ENCODE measurements at places on chromosomes 7 and 10. TPM values are rescaled to one million over a fixed set of nuclear protein-coding genes. Genes with fewer than 3 reads are reported as not detected.
A peak's percentile ranks its signal among the peaks of the same experiment; 100 is the strongest.

SERPINE1 gene
- under 0.01 TPM for total RNA-seq

PILRB gene
- 9.0 TPM for total RNA-seq

GRID1 gene
- total RNA-seq: 12.6 TPM

MALRD1 gene
- 1.2 TPM for total RNA-seq

PLEKHS1 gene
- total RNA-seq: not detected

ACSM6 gene
- total RNA-seq: not detected

LIPN gene
- not detected for total RNA-seq

COL26A1 gene
- total RNA-seq: 14.3 TPM

ELFN1 gene
- total RNA-seq: 5.7 TPM

FAM25G gene
- not detected for total RNA-seq

PARD3 gene
- 27.7 TPM for total RNA-seq

GPR141 gene
- total RNA-seq: not detected

- no peak for DNase-seq
Observed at GRCh38 chr7:23944131-23944530, 234.1 kb downstream of the STK31 start.

GRCh38 chr7:28407651-28408050 lies 4.7 kb upstream of the CREB5 start:
- no peak for DNase-seq

DNA sequence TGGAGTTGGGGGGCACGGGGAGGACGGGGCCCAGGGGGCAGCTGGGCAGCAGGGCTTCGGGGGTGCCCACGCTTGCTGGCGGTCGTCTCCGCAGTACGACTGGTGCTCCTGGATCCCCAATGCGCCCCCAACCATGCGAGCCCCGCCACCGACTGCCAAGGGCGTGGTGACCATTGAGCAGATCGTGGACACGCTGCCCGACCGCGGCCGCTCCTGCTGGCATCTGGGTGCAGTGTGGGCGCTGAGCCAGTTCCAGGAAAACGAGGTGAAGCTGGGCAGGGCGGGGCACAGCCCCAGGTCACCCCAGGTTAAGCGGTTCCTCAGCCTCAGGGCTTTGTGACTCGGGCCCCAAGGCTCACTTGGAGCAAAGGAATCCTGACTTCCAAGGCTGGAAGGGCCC lies 70.0 kb downstream of the ALOX5 start:
- no peak for DNase-seq

- DNase-seq: no peak
Observed at GRCh38 chr7:55194522-55194921, 170.6 kb upstream of the LANCL2 start.

DNA sequence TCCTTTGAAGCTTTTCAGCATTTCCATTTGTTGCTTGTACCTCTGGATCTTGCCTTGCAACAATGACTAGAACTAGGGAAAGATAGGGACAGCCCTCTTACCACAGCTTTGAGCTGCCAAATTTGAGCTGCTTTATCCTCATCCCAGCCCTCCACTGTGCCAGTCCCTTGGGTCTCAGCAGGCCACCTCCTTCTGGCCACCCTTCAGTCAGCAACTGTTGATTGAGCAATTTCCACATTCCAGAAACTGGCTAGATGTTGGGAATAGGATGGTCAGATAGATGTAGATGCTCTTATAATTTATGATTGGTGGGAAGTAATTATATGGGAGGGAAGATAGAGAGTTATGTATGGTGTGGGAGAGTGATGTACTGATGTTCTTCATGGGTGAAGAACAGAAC lies 100.1 kb downstream of the ST7 start:
- DNase-seq: no peak

- DNase-seq: no peak
Observed at GRCh38 chr10:60808036-60808435, 29.8 kb downstream of the CDK1 start.

GRCh38 chr10:74585231-74586087 lies 240.9 kb upstream of the KAT6B start:
- DNase-seq: no peak

GRCh38 chr7:98203261-98203963 lies 7.8 kb upstream of the BHLHA15 start:
- DNase-seq: no peak

DNA sequence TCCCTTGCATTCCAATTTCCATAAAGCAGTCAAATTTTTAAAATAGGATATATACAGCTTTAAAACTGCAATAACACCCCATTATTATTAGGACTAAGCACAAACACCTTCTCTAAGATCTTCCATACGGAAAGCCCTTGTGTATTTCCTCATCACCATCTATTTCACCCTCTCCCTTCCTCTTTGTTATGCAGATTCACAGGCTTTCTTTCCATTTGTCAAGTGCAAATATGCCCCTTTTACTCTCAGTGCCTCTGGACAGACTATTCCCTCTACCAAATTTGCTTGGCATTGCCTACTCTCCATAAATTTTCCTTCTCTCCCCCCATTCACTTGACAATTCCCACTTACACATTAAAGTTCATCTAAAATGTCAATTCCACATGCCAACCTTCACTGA lies 61.7 kb downstream of the SNX13 start:
- DNase-seq: no peak

DNA sequence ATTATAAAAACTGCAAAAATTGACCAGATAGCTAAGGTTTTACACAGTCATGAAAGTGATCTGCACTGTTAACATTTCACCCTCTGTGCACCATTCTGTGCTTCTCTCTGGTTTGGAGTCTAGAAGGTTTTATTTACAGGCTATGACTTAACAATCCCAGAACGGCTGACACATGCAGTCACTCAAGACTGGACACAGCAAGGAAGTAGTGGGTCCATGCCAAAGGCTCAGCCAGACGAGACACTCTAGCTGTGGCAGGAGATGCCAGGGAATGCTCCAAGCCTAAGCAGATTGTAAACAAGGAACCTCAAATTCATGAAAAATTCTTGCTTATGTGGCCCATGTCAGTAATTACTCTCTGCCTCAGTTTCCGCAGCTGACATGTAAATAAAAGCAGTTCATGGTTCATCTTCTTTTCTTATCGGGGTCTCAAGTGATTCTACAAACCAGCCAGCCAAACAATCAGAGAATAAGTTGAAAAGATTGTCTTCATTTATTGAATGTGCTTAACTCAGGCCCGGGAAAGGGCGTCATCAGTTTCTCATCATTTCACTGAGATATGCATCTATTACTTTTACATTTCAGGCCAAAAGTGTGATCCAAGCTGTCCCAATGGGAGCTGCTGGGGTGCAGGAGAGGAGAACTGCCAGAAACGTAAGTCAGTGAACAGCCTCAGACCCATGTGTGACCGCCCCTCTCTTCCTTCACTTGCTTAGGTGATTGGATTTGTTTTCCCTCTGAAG lies 132.1 kb downstream of the EGFR start:
- DNase-seq: no peak

DNA sequence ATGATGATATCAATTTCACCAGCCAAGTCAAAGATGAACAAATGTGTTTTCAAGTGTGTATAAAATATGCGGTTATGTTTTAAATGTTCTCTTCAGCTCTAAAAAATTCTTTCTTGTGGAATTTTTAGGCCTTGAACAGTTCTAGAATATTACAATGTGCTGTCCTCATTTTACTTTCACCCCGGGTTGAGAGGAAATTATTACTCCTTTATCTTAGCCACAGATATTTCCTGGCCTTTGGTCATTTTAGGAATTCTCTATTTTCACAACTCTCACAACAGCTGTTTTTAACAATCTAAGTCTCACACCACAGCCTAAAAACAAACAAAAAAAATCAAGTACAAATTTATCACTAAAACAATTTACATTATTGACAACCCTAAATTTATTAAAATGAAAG lies 112.2 kb upstream of the HGF start:
- no peak for DNase-seq

GRCh38 chr10:88343761-88344484 lies 239.2 kb downstream of the RNLS start:
- no peak for DNase-seq

GRCh38 chr7:89837515-89837914 lies 316.8 kb upstream of the STEAP1 start:
- no peak for DNase-seq

DNA sequence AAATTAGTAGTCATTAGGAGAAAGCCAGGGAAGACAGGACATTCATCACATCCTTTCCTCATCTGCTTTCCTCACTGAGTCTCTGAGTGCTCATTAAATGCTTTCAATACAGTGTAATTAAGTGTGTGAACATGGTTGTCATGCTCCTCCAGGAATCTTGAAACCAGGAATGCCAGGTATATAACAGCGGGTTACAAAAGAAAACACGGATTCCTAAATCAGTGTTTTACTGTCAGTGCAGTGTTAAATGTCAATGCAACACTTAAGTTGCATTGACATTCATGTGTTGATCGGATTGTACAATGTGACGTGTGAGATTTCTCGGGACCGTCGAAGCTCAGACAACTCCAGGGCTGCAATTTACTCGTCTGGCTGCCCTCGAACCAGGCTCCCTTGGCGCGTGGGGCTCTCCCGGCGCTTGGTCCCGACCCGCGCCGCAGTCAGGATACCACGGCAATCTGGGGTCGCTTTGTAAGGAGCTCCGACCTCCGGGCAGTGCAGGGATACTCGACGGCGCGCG lies 455 bp upstream of the SPAG6 start:
- DNase-seq: no peak

- DNase-seq: peak; percentile 87
Observed at GRCh38 chr7:1536743-1537534, 6.4 kb downstream of the MAFK start.

GRCh38 chr7:27239387-27240014 lies 3.1 kb upstream of the EVX1 start:
- no peak for DNase-seq

DNA sequence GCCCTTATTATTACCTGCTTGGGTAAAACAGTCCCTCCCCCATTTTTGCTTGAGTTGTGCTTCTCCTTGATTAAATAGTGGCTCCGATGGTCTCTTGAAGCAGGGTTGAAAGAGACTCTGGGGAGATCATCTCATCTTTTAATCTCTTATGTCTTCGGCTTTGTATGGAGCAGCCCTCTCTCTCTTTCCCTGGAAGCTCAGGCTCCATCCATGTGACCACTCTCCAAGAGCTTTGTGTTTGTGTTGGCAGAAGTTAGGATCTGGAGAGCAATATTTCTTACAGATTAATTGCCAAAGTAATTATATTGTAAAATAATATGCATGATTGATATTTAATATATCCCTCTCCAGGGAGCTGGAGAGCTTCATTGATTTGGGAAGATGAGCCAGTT lies 76.9 kb downstream of the LRRC4 start:
- DNase-seq: no peak

All from frontal cortex (tissue), 4 donors.